Astrocyte of the hippocampus (primary cell): ENCODE measurements at places on chromosomes 1 and 21.

GRCh38 chr1:229582011-229582694 is 23.6 kb upstream of the ABCB10 start:
- DNase-seq, result no peak

DNA sequence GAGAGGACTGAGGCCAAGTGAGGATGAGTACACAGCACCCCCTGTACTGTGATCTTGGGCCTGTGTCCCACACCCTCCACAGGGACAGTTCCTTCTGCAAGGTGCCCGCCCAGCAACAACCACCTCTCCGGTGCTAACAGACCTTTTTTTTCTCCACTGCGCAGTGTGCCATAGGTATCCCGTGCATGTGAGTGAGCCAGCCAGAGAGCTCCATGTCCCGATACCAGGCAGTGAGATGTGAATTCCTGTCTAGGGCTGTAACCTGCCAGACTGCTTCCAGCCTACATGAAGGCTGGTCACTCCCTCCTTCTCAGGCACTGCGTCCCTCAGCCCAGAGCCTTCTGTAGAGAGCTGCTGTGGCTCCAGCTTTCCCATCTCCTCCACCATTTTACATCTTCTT is 56.9 kb downstream of the PCBP3 start:
- no peak for DNase-seq

- no peak for DNase-seq
Observed at GRCh38 chr1:64912191-64912590, 54.2 kb downstream of the JAK1 start.

GRCh38 chr21:31609081-31609480 is 50.4 kb upstream of the SOD1 start:
- DNase-seq, result peak; percentile 12

GRCh38 chr1:207030522-207031009 is 2.0 kb downstream of the C1orf116 start:
- no peak for DNase-seq

DNA sequence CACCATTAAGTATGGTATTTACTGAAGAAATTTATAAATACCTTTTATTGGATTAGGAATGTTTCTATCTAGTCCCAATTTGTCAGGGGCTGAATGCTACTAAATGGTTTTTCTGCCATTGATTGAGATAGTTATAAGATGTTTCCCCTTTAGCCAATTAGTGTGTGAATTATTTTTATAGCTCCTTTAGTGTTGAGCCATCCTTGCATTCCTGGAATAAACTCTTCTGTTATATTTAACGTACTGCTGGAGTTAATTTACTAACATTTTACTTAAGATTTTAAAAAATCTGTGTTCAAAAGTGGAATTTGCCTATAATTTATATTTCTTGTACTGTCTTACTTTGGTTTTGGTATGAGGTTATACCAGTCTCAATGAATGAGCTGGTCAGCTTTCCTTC is 25.4 kb upstream of the LRRC3 start:
- no peak for DNase-seq

DNA sequence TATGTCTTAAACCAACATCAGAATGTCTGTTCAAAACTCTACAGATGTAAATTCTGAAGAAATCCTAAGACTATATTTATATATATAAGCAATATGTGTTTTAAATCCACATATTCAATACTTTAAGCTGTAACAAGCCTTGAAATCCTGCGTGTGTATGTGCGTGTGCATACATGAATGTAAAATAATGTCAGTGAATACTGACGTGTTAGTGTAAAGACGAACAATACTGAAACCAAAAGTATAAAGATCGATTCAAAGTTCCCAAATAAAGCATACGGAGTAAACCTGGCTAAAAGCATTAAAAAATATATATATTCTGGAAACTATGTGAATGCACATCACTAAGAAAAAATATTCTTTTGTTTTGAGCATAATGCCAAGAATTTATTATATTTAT is 668.6 kb upstream of the NCAM2 start:
- DNase-seq, result no peak

GRCh38 chr1:31725777-31726535 is 22.1 kb upstream of the COL16A1 start:
- peak; percentile 24 for DNase-seq

DNA sequence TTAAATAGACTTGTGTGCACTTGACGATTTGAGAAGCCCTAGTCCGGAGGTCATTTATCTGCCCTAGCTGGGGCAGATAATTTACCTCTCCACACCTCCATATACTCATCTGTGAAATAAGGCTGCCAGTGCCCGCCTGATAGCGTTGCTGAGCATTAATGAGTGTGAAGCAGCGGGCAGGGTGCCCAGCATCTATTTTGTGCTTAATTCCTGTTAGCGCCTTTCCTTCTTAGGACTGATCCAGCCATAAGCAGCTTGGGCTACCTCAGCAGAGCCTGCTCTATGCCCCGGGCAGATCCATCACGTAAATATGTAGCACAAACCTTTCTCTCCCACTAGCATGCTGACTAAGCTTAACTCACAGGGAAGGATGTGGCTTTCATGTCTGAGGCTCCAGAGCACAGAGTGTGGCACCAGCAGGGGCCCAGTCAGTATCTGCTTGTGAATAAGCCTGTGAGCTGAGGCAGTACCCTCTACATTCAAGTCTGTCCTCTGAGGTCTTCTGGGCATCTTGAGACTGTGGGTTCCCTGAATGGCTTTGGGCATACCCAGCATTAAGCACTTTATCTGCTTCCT is 21.5 kb upstream of the RNF187 start:
- DNase-seq, result no peak

DNA sequence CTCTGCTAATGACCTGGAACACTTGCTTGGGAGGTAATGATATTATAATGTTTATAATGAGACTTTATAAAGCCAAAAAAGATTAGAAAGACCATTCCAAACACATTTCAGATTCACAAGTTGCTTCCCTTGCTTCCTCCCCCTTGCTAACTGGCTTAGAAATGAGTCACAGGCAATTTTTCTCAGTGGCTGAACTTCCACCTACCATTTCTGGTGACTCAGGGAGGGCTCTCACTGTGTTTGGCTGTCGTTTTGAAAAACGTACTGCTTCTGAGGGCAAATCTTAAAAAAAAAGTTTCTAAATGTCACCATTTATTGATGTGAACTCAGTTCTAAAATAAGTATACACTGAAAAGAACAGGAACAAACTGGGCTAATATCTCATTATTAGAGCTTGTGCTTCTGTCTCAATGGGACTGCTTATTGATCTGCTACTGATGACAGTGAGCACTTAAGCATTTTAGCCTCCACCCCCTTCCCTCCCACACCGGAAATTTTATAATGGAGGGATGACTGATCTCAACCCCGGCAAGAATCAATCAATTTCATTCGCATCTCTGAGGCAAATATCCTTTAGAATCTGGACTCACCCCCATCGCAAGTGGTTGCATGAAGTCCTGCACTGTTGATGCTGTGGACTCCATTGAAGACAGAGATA is 278.3 kb downstream of the KCTD3 start:
- peak; percentile 83 for DNase-seq

GRCh38 chr1:60622486-60622885 is 459.9 kb upstream of the NFIA start:
- DNase-seq, result no peak

GRCh38 chr21:42129300-42130266 is 58.5 kb downstream of the UMODL1 start:
- DNase-seq, result no peak

DNA sequence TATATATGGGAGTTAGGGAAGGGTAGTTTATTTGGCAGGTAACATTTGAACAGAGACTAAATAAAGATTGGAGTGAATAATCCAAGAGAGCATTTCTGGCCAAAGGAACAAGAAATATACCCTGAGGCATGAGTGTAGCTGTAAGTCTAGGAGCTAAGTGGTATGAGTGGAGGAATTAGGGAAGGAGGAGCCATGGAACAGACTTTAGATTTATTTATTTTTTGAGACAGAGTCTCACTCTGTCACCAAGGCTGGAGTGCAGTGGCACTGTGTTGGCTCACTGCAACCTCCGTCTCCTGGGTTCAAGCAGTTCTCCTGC is 18.4 kb downstream of the CAPZA1 start:
- no peak for DNase-seq

GRCh38 chr1:24765308-24765988 is 20.2 kb downstream of the CLIC4 start:
- DNase-seq, result peak; percentile 43

- peak; percentile 57 for DNase-seq
Observed at GRCh38 chr1:6969106-6969505, 183.9 kb downstream of the CAMTA1 start.

- DNase-seq, result no peak
Observed at GRCh38 chr1:1082776-1083415, 8.8 kb upstream of the RNF223 start.

GRCh38 chr1:63611231-63611630 is 18.0 kb downstream of the PGM1 start:
- DNase-seq, result no peak

GRCh38 chr1:3082571-3083516 is 13.8 kb downstream of the PRDM16 start:
- no peak for DNase-seq

- no peak for DNase-seq
Observed at GRCh38 chr1:167789501-167789900, 67.7 kb downstream of the MPZL1 start.

GRCh38 chr1:4571263-4571662 is 83.1 kb upstream of the AJAP1 start:
- no peak for DNase-seq

DNA sequence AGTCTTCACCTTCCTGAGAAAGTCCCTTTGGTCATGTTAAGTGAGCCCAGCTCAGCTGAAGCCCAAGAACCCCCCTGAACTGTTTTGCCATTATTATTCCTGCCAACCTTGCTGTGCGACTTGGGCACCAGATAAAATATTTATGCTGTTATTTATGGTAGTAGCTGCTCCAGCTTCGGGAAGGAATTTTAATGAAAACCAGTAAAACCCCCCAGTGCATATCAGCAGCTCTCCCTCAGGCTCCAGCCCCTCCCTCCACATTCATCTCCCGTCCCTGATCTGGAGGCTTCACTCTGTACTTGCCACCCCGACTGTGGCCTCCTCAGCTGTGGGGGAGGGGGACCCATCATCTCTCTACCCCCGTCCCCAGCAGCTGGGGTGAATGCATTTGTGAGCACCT is 12.7 kb downstream of the TTC22 start:
- no peak for DNase-seq

DNA sequence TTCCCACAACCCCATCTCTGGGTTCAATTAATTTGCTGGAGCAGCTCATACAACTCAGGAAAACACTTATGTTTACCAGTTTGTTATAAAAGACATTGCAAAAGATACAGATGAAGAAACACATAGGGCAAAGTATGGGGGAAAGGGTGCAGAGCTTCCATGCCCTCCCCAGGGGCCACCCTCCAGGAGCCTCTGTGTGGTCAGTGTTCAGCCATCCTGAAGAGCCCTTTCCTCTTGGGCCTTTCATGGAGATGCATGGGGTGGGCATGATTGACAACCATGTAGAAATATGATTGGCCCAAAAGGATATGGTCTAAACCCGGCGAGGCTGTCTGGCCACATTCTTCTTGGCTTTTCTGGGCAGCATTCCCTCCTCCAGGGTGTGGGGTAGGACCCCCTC is 56.8 kb upstream of the PDE9A start:
- no peak for DNase-seq

- no peak for DNase-seq
Observed at GRCh38 chr1:204170494-204171155, 4.5 kb upstream of the REN start.

GRCh38 chr1:176149939-176150807 is 56.9 kb downstream of the COP1 start:
- no peak for DNase-seq

DNA sequence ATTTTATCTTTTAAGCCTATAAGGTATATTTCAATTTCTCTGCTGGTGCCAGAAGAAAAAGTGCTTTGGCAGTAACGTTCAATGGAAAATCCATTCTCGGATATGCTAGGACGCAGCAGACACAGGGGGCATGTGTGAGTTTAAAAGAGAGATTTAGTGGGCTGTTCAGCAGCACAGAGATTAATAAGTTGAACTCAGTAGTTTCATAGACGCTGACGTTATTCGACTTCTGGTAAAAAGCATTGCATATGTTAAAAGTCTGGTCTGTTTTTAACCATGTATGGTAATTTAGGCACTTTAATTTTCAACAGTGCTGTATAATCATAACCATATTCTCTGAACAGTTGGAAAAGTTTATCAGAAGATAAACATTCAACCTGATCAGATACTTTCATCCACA is 99.6 kb downstream of the ATP6V1G3 start:
- DNase-seq, result no peak

- DNase-seq, result peak; percentile 76
Observed at GRCh38 chr1:108503062-108503733, 53.1 kb downstream of the NBPF6 start.

DNA sequence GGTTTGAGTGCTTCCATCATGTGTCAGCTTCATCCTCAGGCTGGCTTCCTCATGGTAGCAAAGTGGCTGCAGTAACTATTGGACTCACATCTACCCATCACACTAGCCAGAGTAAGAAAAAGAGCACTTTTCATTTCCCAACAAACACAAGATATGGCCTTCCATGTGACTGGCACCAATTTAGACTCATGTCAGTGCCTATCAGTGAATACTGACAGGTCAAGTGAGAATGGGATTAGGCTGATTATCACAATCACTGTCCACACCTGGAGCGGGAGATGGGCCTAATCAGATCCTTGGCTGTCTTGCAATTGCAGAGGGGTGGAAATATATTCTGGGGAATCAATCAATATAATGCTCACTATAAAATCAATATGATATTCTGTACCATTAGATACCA is 2.9 kb upstream of the RABGAP1L start:
- no peak for DNase-seq

- peak; percentile 50 for DNase-seq
Observed at GRCh38 chr1:46300673-46301405, 2.6 kb downstream of the LRRC41 start.

GRCh38 chr1:192167911-192168700 is 9.8 kb downstream of the RGS18 start:
- no peak for DNase-seq

GRCh38 chr1:60102267-60103061 is 28.9 kb upstream of the C1orf87 start:
- DNase-seq, result no peak

DNA sequence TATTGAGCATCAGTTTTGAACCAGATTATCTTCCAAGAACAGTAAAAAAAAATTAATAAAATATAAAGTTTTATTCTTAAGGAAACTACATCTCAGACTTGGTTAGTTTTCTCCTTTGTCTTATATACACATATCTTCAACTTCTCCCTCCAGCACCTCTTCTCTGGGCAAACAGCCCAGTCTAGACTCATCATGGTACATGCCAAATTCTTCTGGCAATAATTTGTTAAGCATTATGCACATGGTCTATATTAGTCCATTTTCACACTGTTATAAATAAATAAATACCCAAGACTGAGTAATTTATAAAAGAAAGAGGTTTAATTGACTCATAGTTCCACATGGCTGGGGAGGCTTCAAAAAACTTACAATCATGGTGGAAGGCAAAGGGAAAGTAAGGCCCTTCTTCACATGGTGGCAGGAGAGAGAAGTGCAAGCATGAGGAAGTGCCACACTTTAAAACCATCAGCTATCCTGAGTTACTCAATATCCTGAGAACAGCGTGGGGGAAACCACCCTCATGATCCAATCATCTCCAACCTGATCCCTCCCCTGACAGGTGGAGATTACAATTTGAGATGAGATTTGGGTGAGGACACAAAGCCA is 108.7 kb upstream of the RNPC3 start:
- DNase-seq, result peak; percentile 7

- DNase-seq, result no peak
Observed at GRCh38 chr1:192631749-192632148, 4.2 kb upstream of the RGS13 start.
